Activated naive CD4-positive, alpha-beta T cell treated with anti-CD3 and anti-CD28 coated beads, Interleukin-2, amount 50 U/mL, for 16 hours (primary cell): ENCODE measurements at places on chromosomes 1 and 21.

- no peak for DNase-seq
Observed at GRCh38 chr1:87760155-87760554, 431.5 kb downstream of the LMO4 start.

GRCh38 chr1:165342587-165342986 is 13.9 kb downstream of the LMX1A start:
- DNase-seq: no peak

- no peak for DNase-seq
Observed at GRCh38 chr1:18282851-18283600, 175.4 kb downstream of the IGSF21 start.

- DNase-seq: no peak
Observed at GRCh38 chr1:178521241-178521640, 8.3 kb downstream of the TEX35 start.

DNA sequence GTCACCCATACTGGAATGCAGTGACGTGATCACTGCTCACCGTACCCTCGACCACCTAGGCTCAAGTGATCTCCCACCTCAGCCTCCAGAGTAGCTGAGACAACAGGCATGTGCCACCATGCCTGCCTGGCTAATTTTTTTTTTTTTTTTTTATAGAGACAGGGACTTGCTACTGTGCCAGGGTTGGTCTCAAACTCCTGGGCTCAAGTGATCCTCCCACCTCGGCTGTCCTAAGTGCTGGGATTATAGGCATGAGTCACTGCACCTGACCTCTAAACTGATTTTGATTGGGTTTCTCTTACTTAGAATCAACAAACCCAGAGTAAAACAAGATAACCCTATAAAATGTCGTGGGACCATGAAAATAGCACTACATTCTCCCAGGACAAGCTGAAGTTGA is 112.0 kb downstream of the UBE2U start:
- no peak for DNase-seq

DNA sequence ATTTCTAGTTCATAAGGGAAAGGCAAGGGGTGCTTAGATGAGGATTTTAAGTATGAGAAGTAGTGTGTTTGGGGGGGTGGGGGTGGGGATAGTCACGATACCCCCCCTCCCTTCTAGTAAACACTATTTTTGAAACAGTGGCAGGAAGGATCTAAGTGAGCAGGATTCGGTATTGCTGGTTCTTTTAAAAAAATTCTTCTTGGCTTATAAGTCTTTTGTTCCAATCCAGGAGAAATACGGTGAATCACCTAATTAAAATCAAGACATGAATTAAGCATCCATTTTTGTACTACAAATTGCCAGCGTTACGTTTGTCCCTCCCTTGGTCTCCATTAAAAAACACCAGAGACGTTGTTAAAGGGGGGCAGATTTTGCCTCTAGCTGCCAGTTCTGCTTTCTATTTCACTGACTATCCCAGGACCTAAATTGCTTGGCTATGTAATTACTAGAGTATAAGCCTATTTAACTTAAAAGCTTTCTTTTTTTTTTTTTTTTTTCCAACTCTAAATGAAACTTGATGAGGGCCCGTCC is 911 bp downstream of the LMO4 start:
- DNase-seq: no peak

GRCh38 chr21:17921579-17922530 is 102.7 kb upstream of the C21orf91 start:
- DNase-seq: no peak

GRCh38 chr21:35005560-35006224 is 43.4 kb downstream of the RUNX1 start:
- no peak for DNase-seq

GRCh38 chr1:157978586-157979403 is 14.7 kb upstream of the KIRREL1 start:
- no peak for DNase-seq

- no peak for DNase-seq
Observed at GRCh38 chr1:70314706-70315304, 39.7 kb downstream of the ANKRD13C start.

DNA sequence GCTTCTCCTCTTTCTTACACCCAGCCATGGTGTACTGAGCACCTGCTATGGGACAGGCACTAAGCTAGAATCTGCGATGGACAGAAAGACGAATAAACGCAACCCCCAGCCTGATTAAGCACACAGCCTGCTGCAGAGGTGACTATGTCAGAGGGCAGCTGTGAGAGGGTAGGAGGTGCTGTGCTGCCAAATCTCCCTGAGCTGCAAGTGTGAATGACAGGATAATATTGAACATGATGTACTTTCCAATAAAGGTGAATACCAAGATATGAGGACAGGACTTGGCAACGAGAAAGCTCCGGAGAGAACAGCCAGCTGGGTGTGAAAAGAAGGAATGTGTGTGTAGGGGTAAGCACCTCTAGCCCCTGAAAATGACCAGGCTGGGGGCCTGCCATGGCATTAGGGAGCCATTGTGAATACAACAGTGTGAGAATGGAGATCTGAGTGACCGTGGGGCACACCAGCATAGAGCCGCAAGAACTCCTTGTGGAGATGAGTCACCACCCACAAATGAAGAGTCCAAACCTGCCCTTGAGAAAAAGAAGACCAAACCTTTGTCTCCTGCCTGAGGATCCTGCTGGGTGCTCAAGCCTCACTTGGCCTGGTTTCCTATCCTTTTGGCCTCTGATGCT is 83.0 kb upstream of the ATF3 start:
- no peak for DNase-seq

DNA sequence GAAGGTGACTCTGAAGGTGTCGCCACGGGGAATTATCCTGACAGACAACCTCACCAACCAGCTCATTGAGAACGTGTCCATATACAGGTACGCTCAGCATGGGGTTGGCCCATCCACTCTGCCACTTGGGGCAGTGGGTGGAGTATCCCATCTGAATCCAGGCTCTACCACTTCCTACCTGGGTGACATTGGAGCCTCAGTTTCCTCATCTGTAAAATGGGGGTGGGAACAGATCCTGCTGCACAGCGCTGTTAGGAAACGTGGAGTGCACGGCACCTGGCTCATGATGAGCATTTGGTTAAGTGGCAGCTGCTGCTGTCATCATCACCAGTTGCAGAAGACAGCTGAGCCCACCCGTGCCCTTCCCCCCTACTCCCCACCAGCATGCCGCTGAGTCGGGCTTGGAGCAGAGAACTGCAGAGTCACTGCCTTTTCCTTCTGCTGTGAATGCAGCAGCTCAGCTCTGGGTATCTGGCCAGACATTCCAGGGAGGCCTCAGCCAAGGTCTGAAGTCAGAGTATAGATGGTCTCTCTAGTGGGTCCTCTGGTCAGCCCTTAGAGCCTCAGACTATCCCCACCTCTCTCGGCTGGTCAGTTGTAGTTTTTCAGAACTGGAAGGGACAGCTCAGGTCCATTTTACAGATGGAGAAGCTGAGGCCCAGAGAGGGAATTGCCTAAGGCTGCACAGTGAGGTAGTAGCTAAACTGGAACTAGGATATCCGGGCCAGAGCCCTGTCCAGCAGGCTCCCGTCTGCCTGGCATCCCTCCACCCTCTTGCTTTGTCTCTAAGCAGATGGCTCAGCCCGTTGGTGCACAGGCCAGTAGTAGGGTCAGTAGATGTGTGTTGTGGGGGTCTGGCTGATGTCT is 11.7 kb downstream of the LDLRAP1 start:
- no peak for DNase-seq

- DNase-seq: peak; percentile 33
Observed at GRCh38 chr21:42609811-42610210, 43.6 kb upstream of the PDE9A start.

DNA sequence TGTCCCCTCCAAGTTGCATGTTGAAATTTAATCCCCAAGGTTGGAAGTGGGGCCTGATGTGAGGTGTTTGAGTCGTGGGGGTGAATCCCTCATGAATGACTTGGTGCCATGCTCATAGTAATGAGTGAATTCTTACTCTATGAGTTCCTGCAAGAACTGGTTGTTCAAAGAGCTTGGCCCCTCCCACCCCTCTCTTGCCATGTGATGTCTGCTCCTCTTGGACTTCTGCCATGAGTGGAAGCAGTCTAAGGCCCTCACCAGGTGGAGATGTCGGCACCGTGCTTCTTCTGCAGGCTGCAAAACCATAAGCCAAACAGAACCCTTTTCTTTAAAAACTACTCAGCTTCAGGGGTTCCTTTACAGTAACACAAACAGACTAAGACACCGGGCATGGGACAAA is 14.3 kb downstream of the G0S2 start:
- no peak for DNase-seq
